Activated naive CD4-positive, alpha-beta T cell treated with Interleukin-2 at 50 U/mL for 16 hours (primary cell): ENCODE measurements at places on chromosomes 11 and 22.

- no peak for DNase-seq
Observed at GRCh38 chr22:39433476-39434242, 23.2 kb upstream of the MGAT3 start.

DNA sequence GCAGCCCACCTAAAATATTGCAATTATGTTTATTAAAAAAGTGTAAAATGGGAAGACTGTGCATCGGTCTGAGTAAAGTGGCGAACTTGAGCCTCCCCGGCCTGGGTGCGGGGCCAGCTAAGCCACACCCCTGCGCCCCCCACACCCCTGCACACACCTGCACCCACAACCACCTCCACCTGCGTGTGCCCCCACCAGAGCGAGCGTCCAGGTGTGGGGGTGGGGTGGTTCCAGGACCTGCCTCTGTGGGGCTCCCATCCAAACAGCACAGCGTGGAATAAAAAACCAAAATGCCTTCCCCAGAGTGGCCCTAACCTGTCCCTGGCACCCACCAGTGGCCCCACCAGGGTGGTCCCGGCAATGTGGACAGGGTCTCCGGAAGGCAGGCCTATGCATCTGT lies 30.1 kb upstream of the CARS1 start:
- DNase-seq, result no peak

GRCh38 chr11:8671193-8671612 lies 11.3 kb downstream of the TRIM66 start:
- DNase-seq, result no peak

DNA sequence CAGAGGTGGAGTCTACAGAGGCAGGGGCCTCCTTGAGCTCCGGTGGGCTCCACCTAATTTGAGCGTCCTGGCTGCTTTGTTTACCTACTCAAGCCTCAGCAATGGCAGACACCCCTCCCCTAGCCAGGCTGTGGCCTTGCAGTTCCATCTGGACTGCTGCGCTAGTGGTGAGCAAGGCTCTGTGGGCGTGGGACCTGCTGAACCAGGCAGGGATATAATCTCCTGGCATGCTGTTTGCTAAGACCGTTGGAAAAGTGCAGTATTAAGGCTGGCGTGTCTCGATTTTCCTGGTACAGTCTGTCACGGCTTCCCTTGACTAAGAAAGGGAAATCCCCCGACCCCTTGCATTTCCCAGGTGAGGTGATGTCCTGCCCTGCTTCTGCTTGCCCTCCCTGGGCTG lies 77.7 kb downstream of the GDPD4 start:
- DNase-seq, result no peak

GRCh38 chr11:73145986-73146575 lies 4.0 kb upstream of the FCHSD2 start:
- no peak for DNase-seq

GRCh38 chr11:66478729-66479393 lies 1.4 kb upstream of the DPP3 start:
- peak; percentile 21 for DNase-seq

DNA sequence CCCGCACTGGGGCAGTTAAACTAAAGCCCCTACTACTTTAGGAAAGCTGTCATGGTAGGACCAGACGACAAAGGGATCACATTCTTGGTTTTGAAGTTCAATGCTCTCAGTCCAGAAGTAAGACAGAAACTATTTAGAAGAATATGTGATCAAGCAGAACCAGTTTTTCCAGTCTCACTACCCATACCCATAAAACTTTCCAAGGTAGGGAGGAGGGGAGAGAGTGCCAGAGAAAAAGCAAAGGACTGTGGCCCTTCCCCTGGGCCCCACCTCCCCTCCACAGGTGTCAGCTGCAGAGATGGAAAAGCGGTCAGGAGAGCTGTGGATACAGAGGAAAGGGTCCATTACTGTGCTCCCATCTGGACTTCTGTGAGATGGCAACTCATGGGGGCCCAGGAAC lies 587.1 kb downstream of the SOX6 start:
- DNase-seq, result no peak

- DNase-seq, result no peak
Observed at GRCh38 chr11:45653277-45653676, 12.1 kb downstream of the CHST1 start.

- no peak for DNase-seq
Observed at GRCh38 chr11:105432241-105432995, 177.5 kb upstream of the GRIA4 start.

DNA sequence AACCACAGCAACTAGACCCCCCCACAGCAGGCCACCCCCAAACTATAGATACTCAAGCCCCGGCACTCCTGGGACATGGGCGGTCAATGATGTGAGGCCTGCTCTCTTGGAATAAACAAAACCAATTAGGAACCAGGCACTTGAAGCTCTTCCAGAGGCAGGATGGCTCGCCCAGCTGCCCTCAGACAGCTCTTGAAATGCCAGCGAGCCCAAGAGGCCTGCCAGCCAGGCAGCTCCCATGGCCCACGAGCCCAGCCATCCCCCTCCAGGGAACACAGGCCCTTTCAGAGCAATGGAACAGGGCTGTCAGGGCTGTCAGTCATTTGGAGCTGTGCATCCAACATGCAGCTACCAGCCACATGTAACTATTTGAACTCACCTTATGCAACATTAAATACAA lies 34.0 kb upstream of the TFIP11 start:
- no peak for DNase-seq

DNA sequence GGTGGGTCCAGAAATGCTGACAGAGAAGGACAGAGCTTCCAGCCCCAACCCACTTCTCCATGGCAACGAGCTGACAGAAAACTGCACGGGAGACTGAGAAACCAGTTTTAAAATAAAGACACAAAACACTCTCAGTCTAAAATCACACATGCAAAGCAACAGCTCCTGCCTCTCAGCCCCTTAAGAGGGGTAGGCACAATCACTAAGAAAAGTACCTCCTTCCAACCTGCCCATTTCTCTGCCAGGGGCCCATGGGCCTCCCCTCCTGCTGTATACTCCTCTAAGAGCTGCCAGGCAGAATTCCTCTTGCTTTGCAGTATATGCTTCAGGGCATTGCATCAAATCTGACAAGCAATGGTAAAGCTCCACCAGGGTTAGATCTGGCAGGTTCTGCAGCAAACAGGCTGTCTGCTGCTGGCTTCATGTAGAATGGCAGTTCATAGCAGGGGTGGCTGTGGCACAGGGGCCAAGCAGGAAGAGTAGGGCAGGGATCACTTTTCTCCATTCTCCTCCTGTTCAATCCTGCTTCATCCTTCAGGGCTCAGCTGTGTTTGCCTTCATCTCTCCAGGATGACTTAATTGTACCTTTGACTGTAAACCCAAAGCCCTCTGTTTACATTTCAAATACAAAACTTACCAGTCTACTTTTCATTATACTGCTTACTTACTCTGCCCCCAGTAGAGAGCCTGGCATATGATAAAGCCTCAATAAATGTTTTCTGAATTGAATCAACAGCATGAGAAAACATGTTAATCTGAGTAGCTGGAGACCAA lies 77.7 kb downstream of the KCNC1 start:
- DNase-seq, result no peak

- no peak for DNase-seq
Observed at GRCh38 chr11:9639099-9639498, 24.8 kb upstream of the SWAP70 start.

DNA sequence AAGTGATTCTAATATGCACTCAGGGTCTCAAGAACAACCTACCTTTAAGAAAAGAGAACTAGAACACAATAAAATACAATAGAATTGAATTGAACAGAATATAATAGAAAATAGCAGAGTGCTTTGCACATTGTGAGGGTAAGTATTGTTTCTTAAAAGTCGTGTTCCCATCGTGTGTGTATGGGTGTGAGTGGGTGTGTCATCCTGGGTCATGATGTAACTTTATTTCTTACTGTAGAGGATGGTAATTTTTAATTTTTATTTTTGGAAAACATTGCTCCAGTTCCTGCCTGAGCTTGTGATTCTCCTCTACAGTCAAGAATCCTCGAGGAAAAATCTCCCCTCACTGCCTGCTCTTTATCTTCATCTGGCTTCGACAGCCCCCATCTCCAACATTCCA lies 75.7 kb upstream of the CSNK2A3 start:
- no peak for DNase-seq
